NCI-H2081 treated with DMSO at 0.1 percent for 48 hours (cell line): ENCODE measurements at places on chromosomes 5 and 9.

GRCh38 chr5:74543162-74543995, 97.1 kb downstream of the ENC1 start:
- no peak for DNase-seq

- DNase-seq = no peak
These were observed 139.1 kb downstream of the ELAVL2 start for GRCh38 chr9:23686896-23687295.

DNA sequence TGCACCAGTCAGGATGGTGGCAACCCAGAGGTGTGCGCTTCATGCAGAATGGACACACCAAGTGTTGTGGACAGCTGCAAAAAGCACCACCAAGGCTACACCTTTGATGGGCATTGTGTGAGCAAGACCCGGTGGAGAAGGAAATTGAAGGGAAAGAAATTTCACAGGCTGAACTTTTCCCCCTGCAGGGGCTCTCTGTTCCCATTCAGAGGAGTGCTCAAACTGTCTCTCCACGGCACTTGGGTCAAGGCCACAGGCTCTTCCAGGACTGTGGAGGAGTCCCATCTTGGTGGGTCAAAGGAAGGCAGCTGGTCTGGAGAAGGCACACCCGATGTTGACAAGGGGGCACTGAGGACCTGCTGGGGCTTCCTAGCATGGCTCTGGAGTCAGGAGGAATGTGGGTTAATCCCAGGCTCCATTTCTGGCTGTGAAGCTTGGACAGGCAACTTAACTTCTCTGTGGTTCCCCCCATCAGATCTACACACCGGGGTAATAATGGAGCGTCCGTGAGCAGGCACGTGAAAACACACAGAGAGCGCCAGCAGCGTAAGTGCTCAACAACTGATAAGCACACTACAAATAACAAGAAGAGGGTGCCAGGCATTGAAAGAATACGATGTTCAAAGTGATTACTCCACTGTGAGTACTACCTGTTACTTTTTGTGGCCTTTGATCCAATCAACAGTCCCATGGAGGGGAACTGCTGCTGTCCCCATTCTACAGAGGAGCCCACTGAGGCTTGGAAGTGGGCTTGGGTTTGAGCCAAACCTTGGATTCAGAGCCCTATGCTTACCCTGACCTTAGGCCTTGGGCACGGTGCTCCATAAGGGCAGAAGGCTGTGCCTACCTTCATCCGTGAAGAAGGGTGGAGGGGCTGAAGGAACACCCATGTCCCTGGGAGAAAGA, 34.2 kb upstream of the TIFAB start:
- no peak for DNase-seq

GRCh38 chr9:110999379-110999778, 38.9 kb downstream of the LPAR1 start:
- DNase-seq = no peak

DNA sequence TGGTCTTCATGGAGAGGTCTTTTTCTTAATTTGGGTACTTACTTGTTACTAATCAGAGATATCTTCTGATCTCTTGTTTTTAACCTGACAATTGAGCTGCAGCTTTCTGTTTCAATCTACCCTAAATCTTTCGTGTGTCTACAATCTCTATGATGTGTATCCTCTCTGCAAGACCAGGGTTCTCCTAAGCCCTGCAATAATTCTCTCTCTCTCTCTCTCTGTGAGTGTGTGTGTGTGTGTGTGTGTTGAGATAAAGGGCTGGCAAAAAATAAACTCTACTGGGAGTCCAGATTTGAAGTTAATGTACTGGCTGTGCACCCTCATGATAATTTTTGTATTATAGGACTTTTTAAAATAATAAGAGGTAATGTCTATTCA, 57.8 kb upstream of the FBXL7 start:
- no peak for DNase-seq

DNA sequence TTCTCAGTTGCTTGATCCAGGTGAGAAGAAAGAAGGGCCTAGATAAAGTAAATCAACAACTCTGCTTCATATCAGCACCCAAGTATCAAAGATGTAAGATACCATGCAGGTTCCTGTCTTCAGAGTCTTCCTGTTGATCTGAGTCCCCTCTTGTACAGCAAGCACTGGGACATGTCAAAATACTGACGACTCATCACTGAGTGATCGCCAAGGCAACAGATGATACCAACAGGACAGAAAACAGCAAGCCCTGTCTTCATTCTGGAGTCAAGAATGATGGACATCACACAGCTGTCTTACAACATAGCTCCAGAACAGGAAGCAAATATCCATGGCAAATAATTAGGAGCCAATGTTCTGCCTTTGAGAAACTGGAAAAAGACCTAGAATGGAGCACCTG, 83.7 kb downstream of the TARS1 start:
- DNase-seq = no peak

DNA sequence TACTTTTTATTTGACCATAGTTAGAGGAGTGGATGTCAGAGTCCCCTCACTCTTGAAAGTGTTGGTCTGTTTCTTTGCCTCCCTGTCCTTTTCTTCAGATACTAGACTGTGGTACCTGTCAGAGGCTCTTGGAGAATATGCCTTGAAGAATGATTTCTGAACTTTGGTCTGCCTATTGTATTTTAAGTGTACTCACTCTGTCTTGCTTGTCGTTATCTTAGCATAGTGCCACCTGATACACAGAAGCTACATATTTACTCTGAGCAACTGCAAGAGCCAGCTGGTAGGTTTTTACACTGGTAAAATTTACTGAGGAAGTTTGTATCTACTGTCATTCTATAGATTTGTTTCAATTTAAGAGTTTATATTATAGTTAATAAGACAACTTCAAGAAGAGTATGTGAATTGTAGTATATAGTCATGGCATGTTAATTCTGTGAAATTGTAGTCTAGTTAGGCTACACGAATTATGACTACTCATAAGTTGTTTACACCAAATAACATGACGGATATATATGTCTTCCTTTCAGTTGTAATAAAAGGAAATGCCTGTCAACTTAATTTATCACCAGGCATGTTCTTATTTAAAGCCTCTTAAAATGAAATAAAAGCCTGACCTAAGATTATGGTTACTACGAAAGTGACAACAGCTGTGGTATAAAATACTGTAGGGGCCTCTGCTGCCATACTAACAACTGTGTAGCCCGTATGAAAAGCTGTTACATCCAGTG, 201.7 kb downstream of the KDM4C start:
- DNase-seq = no peak

- DNase-seq = peak; percentile 22
These were observed at the start of gene ARHGEF28 for GRCh38 chr5:73625944-73626811. TSS of gene ARHGEF28 (plus strand) at chr5:73626196. CDS start at chr5:73684852, 58,656 bp downstream.

DNA sequence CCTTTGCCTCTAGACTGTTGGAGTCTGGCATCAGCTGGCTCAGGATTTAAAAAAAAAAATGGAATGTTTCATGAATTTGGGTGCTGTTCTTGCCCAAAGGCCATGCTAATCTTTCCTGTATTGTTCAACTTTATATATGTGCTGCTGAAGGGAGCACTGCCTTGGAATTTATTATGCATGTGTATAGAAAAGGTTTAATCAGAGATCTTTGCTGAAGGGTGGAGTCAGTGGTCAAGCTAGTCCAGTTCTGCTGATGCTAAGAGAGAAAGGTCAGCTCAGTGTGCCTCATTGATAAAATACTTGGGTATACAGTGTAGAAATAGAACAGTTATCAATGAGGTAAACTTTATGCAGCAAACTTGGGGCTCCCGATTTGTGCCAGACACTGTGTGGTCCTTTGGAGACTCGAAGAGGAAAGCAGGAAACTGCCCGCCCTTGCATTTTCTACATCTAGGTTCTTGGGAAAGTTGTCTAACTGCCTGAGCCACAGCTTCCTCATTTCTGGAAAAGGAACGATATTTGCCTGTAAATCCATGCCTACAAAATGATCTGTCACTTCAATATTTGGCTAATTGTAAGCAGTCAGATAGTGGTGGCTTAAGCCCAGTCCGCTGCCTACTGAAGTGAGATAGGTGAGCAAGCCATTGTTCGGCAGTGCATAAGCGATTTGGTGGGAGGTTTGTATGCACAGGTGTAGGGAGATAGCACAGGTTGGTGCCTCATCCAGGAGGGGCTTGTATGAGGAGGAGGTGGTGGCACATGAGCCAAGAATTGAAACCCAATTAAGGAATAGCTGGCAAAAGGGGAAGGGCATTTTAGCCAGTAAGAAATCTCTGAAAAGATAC, 29.2 kb upstream of the GTF2H2C start:
- no peak for DNase-seq

- peak; percentile 31 for DNase-seq
These were observed 27.1 kb upstream of the SLC6A19 start for GRCh38 chr5:1174122-1174936.

DNA sequence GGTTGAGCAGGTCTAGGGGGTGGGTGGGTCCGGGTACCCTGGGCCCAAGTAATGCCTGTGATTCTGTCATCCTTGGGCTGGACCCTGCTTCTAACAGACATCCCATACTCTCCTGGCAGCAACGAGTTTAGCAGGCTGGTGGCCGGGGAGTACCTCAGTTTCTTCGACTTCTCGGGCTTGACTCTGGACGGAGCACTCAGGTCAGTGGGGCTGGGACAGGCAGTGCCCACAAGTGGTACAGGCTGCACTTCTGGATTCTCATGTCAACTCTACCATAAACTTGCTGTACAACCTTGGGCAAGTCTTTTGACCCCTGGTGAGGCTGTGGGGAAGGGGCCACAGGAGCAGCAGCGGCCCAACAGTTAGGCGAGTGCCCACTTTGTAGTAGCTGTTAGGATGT, 21.8 kb downstream of the PSD2 start:
- DNase-seq = no peak

DNA sequence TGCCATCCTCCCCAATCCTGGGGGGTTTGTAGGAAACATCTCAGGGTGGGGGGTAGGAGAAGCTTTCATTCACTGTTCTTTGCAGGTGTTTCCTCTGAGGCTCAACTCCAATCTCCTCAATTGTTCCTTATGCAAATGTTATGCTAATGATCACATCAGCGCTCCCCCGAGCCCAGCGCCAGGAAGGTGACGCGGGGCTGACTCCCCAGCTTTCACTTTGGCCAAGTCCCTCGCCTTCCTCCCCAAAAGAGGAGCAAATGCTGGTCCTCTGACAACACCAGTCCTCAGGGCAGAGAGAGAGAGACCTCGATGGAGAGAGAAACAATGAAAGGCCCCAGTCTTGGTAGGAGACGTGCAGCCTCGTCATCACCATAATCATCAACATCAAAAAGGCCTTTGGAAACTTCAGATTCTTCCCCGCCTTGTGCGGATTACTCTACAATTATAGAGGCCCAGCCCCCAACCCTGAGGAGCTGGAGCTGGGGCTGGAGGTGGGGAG, 39.1 kb downstream of the PCDH1 start:
- no peak for DNase-seq

GRCh38 chr5:13992795-13993194, 48.3 kb upstream of the DNAH5 start:
- DNase-seq = no peak

- DNase-seq = no peak
These were observed 67.1 kb upstream of the UNC5A start for GRCh38 chr5:176743136-176743861.

- DNase-seq = no peak
These were observed 290.1 kb upstream of the TRPC7 start for GRCh38 chr5:136655468-136655867.

DNA sequence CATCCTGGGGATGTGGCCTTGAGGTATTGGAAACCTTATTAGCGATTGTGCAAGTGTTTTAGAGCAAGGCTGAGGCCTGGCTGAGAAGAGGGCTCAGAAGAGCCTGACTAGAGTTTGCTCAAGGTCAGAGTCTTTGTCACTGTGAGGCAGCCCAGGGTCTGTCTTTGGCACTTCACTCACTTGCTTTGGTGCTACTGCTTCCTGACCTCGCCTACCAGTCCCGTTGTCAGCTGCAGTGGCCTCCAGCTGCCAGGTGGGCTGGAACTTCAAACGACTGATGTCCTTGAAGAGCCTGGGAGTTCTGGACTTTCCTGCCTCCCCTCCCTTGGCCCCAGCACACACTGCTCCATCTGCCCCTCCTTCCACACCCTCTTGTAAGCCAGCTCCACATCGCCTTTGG, 228.0 kb downstream of the SNX18 start:
- no peak for DNase-seq

DNA sequence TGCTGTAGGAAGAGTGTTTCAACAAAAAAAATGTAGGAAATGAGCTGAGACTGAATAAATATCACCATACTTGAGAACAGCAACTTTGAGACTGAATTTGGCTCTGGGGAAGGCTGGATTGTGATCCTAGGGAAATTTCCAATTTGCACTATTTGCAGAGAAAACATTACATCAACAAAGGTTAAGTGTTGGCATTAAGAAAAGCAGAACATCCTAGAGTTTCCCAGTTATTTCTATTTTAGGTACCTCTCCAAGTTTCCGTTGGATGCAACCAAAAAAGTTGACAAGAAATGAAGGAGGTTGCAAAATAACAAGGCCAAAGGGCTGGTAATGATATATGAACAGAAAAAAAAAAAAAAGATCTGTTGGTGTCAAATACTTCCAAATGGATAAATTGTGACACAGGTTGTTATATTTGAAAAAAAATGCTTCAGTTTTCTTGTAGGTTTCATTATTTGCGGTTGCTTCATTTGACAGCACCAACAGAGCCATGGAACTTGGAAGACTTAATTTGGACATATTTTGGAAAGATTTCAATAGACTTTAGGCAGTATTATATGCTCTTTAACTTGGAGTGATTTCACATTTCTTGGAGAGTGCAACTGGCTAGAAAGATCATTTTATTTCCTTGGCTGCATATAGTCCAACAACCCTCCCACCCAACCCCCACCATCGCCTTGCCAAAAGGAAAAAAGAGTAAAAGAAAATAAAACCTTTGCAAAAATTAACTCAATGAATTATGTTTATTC, 230.8 kb downstream of the ZNF608 start:
- DNase-seq = no peak

- DNase-seq = no peak
These were observed 22.7 kb upstream of the LECT2 start for GRCh38 chr5:135977375-135977928.

DNA sequence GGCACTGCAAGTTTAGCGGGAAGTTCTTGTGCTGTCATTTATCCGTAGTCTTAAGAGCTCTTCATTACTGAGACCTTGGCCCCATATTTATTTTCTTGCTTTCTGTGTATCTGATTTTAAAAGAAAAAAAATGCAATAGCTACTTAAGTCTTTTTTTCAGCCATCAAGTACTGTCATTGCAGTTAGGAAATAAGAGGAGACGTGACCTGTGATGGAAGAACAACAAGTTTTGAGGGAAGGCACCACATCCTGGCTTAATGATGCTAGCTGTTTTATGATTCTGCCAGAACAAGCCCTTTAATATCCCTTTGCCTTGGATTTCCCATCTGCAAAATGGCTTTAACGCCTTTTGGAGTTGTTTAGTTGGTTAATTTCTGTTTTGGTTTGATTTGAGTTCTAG, 3.8 kb downstream of the RGMB start:
- DNase-seq = no peak

- DNase-seq = no peak
These were observed 6.2 kb downstream of the NKD2 start for GRCh38 chr5:1014781-1015221.

- no peak for DNase-seq
These were observed 25.2 kb upstream of the FRMD3 start for GRCh38 chr9:83563360-83563759.

- DNase-seq = no peak
These were observed 144.5 kb downstream of the AOPEP start for GRCh38 chr9:94870793-94871558.

DNA sequence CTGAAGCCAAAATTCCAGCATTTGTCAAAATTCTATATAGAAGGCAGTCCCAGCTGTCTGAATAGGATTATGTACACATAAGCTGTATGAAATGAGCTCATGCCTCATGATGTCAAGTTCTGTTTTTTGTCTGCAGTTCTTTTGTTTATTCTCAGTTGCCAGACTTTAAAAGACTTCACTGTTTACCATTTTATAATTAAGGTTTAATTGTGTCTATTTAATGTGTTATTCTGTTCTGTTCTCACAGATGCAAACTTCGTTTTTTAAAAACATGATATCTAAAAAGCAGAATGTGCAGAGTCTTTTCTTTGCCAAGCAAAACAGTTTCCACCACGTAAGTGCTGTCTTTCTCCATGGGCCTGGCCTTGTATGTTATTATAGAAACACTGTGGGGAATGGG, 31.1 kb downstream of the ERAP1 start:
- no peak for DNase-seq
